ENCODE measurements at places on chromosomes 1 and 21.

GRCh38 chr1:172399756-172400721 is 20.4 kb upstream of the C1orf105 start:
- no peak for DNase-seq

GRCh38 chr1:10744654-10745238 is 51.7 kb downstream of the CASZ1 start:
- no peak for DNase-seq

GRCh38 chr1:198677027-198677426 is 38.2 kb downstream of the PTPRC start:
- no peak for DNase-seq

GRCh38 chr1:193338194-193338593 is 151.8 kb upstream of the B3GALT2 start:
- DNase-seq: no peak

- no peak for DNase-seq
Observed at GRCh38 chr1:26112407-26112775, 767 bp downstream of the PDIK1L start.

GRCh38 chr1:32199043-32199716 is 1.2 kb upstream of the CCDC28B start:
- no peak for DNase-seq

Data from mesothelial cell of epicardium (in vitro differentiated cells).